ENCODE measurements at places on chromosomes 2 and 18.

GRCh38 chr2:59025157-59025757, 784.1 kb upstream of the FANCL start:
- peak; percentile 2 for DNase-seq

GRCh38 chr2:30823452-30823851, 16.2 kb upstream of the CAPN13 start:
- DNase-seq = no peak

DNA sequence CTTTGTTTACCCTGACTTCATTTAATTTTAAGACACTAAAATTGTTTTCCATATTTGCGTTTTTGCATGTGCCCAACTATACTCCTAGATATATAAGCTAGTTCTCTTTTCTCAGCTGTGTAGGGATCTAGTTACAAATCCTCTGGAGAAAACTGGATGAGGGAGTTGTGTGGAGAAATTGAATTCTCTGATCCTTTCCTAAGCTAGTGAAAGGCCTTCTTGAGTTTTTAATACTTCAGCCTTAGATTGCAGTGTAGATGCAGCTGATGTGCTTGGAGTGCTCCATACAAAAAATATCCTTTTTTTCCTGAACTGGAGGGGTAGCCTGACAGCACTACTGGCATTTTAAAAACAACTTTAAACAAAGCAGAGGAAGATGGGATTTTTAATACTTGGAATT, 8.6 kb upstream of the MTX2 start:
- DNase-seq = no peak

- peak; percentile 64 for DNase-seq
Observed at GRCh38 chr18:36095936-36096519, 28.7 kb upstream of the RPRD1A start.

DNA sequence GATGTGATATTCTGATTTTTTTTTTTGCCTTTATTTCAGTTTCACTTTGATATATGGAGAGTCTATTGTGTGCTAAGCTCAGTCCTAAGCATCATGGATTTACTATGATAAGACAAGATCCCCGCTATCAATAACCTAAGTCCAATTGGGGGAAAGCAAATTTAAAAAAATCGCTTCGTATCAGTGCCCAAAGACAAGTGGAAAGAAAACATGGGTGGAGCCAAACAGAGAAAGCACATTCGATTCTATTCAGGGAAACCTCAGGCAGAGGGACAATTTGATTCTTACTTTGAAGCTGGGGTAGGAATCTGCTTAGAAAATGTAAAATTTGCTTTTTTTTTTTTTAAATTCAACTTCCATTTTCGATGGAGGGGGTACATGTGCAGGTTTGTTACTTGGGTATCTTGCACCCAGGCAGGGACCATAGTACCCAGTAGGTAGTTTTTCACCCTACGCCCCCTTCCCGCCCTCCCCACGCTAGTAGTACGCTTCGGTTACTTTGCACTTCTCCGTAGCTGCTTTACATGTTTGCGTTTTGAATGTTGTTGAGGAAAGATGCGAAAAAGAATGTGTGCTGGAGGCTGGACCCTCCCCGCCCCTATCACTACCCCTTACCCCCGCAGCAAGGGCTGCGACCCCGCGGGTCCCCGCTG, 12.4 kb downstream of the KIF5C start:
- DNase-seq = peak; percentile 18

Measured in CD4-positive, alpha-beta T cell treated with Interleukin-17A for 1 hour (primary cell).